ENCODE measurements at places on chromosomes 4 and X.

DNA sequence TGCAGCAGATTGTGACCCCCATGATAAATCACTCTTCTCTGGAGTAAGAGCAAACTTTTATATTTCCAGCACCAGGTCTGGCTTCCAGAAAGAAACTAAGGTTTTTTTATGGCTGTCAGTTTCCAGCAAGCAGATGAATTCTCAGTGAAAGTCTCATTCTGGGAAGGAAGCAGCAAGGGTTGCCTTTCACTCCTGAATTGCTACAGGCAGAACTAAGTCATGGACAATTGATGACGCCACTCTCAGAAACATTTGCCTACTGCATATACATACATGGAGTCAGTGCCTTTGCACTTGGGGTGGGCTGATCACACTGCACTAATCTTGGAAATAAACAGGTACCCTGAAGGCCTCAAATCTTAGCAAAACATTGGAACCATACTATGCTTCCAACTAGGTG lies 80.0 kb downstream of the IL21 start:
- DNase-seq: no peak

- no peak for DNase-seq
Observed at GRCh38 chr4:155568641-155569220, 97.9 kb upstream of the GUCY1A1 start.

GRCh38 chr4:14138106-14138505 lies 510.6 kb upstream of the BOD1L1 start:
- no peak for DNase-seq

- no peak for DNase-seq
Observed at GRCh38 chrX:77622672-77623071, 163.3 kb downstream of the ATRX start.

GRCh38 chrX:136497556-136498052 lies at the start of gene HTATSF1:
HTATSF1 (plus strand) TSS chrX:136497592; CDS start chrX:136497685, 93 bp downstream.
- no peak for DNase-seq

- no peak for DNase-seq
Observed at GRCh38 chrX:64152857-64153256, 52.7 kb downstream of the AMER1 start.

DNA sequence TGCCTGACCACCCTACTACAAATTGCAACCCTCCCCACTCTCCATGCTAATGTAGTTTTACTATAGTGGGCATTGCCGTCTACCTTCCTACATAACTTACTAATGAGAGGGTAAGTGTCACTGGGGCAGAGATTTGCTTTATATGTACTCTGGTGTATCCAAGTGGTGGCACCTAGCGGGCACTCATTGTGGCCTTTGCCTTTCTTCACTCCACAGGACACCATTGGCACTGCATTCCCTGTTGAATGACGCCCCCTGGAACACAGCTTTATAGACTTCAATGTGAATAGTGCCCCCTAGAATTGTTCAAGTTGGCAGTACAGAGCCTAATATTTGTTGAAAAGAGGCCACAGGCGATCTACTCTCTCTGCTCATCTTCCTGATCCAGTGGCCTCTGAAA lies 215.8 kb downstream of the MID1IP1 start:
- no peak for DNase-seq

Measured in nucleus accumbens (tissue), 56 donors.